ENCODE measurements at places on chromosomes 13 and 19. TPM values are rescaled to one million over a fixed set of nuclear protein-coding genes. Genes with fewer than 3 reads are reported as not detected.
A peak's percentile ranks its signal among the peaks of the same experiment; 100 is the strongest.

The MBOAT7 gene
- 50.4 TPM for total RNA-seq

The TMEM143 gene
- total RNA-seq: 11.6 TPM

The LILRA2 gene
- 5.4 TPM for total RNA-seq

The ZNF30 gene
- 1.2 TPM for total RNA-seq

The TSSK6 gene
- 7.2 TPM for total RNA-seq

The ZNF85 gene
- total RNA-seq: 13.2 TPM

- DNase-seq: peak; percentile 42
Measured at GRCh38 chr19:1360818-1361461, 22.8 kb upstream of the NDUFS7 start.

GRCh38 chr19:13622766-13623715 lies 116.8 kb upstream of the CACNA1A start:
- DNase-seq: no peak

GRCh38 chr19:3363841-3364500 lies 2.4 kb upstream of the NFIC start:
- no peak for DNase-seq

GRCh38 chr19:16371540-16371986 lies 46.9 kb downstream of the KLF2 start:
- no peak for DNase-seq

DNA sequence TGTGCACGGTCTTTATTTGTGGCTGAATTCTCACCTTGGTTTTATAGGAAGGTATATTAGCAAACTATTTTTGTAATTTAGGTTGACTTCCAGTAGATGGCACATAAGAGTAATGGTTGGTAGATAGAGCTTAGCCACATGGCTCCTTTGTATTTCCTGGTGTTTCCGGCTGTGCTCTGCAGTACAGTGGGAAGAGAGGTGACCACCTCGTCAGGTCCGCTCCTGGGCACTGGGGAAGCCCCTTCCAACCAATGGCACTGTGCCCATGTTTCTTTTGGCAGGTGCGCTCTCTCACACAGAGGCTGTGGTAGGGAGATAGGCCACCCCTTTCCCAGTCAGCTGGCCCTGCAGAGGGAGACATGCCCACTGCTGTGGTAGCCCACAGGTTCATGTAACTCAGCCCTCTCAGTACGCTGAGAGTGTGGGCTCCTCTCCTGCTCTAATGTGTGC lies 74.3 kb upstream of the ATP12A start:
- DNase-seq: no peak

- DNase-seq: no peak
Measured at GRCh38 chr13:43804461-43805070, 17.8 kb upstream of the ENOX1 start.

DNA sequence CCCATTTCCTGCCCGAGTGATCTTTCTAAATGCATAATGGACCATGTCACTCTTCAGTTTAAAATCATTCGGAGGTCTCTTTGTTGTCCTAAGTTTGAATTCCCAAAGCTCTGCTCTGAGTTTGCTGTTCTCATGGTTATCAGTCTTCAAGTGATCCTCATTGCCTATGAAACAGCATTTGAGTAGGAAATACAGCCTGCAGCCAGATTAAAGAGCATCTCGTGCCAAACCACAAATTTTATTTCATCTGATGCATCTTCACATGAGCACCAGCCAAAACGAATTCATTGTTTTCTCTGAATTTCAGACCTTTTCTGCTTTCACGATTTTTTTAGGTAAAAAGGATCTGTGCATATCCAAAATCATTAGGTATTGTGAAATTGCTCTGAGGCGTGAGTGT lies 299.6 kb downstream of the TDRD3 start:
- no peak for DNase-seq

GRCh38 chr13:24691381-24691780 lies 11.2 kb downstream of the ATP12A start:
- no peak for DNase-seq

DNA sequence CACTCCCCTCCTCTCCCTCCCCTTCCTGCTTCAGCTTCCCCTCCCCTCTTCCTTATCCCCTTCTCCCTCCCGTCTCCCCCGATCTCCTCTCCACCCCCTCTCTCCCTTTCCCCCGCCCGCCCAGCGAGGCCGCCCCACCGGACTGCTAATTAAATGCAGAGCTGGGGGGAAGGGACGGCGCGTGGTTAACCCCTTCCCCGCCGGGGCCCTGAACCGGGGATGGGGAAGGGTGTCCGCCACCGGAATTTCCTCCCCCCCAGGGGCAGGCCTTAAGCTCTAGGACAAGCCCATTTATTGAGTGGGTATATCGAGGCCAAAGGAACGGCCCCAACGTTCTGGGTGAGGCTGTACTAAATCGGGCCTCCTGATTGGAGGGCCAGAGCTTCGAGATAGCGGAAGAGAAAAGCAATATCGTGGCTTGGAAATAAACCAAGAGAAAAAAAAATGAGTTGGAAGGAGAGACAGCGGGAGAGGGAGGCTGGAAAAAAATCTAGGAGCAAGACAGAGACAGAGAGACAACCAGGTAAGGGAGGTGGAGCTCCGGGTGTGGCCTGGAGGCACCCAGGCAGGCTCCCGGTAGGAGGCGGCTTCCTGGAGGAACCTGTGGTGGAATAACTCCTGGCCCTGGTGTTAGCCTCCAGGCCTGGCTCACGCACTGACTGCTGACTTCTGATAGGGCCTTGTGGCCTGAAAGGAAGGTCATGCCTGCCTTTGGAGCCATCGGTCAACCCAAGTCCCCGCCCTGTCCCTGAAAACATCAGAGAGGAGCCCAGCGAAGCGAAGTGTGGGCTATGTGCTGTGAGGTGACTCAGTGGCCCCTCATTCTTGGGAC lies 11.6 kb upstream of the JUND start:
- peak; percentile 74 for DNase-seq

GRCh38 chr19:54654447-54655321 lies 8.1 kb upstream of the LILRB4 start:
- no peak for DNase-seq

GRCh38 chr13:74570834-74571233 lies 436.6 kb upstream of the KLF12 start:
- DNase-seq: no peak
